ENCODE measurements at places on chromosomes 13 and 19.

DNA sequence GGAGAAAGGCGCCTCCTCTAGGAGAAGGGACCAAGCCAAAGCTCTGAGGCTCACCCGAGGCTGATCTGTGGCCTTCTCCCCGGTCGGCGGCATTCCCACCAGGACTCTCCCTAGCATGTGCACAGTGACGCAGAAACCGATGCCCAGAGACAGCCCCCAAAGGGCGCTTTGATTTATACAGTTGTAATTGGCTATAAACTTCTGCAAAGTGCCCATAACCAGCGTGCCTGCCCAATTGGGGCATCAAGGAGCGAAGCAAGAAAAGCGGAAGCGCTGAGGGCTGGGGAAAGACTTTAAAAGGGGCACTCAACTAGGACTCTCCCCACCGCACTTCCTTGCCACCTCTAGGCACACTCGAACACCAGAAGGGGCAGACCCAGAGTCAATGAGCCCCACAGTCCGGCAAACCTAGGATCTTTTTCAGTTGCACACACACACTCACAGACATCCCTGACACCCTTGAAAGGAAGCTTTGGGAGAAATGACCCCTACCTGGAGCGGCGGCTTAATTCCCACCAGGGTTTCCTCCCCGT lies 1.8 kb downstream of the CDX2 start:
- no peak for DNase-seq

- no peak for DNase-seq
These were observed 918 bp downstream of the TMEM190 start for GRCh38 chr19:55377356-55378131.

DNA sequence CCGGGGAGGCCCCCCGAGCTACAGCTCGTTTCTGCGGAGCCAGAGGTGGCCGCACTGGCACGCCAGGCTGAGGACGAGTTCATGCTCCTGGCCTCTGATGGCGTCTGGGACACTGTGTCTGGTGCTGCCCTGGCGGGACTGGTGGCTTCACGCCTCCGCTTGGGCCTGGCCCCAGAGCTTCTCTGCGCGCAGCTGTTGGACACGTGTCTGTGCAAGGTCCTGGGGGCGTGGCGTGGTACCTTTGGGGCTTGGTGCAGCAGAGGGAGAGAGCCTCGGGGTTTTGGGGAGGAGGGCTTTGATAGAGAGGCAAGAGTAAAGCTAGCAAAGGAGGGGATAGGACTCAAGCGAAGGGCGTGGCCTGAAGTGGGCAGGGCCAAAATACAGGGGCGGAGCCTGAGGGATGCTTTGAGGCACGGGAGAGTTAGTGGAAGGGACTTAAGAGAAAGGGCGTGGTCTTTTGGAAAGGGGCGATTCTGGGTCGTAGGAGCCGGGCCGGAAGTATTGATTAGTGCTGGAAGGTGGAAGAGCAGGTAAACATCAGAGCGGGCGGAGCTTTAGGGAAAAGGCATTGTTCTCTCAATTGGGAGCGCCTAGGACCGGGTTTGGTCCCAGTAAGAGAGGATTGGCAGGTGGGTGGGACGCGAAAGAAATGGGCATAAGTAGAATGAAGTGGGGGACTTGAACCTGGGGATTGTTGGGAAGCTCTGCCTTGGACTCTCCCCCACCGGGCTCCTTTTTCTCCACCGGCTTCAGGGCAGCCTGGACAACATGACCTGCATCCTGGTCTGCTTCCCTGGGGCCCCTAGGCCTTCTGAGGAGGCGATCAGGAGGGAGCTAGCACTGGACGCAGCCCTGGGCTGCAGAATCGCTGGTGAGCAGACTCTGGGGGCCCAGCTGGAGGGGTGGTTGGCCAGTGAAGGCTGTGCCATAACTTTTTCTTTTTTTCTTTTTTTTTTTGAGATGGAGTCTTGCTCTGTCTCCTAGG lies 1.2 kb downstream of the PPM1N start:
- DNase-seq, result peak; percentile 65

DNA sequence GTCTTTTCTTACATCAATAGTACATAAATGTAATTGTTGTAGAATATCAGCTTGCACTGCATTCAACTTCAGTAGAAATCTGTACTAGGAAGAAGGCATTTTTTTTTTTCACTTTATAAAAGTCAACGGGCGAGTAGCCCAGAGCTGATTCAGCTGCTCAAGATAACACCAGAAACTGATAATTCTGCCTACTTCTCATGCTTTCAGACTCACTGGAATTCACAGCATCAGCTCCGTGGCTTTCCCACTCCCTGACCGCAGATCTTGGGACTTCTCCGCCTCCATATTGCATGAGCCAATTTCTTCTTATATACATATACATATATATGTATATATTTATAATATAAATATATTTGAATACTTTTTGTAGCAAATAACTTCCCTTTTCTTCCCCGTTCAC lies 263.1 kb upstream of the RXFP2 start:
- DNase-seq, result no peak

DNA sequence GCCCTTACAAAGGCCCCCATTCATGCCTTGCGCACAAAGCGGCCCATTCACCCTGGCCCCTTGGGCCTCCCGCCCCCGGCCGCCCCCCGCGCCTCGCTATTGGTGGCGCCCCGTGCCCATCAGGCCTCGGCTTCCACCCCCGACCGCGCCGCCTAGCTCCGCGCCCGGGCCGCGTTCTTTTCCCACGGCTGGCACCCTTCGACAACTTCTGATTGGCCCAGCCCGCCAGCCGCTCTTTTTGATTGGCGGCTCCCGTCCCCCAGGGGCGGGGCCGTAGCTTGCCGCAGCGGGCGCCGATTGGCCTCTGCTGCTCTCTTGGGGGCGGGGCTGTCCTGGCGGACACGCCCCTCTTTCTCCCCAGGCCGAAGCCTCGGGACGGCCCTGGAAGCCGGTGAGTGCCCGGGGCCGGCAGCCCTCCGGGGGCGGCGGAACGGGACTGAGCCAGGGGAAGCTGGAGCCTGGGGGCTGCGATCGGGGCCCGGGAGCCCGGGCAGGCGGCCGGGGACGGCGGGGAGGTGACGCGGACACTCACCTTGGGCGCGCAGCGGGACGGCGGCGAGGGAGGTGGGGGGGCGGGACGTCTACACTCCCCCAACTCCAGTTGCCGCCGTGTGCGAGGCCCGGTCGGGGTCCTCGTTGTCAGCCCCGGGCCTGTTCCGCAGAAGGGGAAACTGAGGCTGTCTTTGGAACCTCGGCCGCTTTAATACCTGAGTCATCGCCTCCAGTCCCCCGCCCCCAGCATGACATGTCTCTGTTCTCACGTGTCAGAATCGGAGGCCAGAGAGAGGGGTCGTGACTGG lies at the start of gene MYH14:
MYH14 (plus strand) TSS at position 342 of the 800 bp plus-strand sequence. CDS start 6,744 bp downstream, outside the sequence.
- DNase-seq, result peak; percentile 2

GRCh38 chr13:97135883-97136282 lies 86.2 kb upstream of the MBNL2 start:
- no peak for DNase-seq

DNA sequence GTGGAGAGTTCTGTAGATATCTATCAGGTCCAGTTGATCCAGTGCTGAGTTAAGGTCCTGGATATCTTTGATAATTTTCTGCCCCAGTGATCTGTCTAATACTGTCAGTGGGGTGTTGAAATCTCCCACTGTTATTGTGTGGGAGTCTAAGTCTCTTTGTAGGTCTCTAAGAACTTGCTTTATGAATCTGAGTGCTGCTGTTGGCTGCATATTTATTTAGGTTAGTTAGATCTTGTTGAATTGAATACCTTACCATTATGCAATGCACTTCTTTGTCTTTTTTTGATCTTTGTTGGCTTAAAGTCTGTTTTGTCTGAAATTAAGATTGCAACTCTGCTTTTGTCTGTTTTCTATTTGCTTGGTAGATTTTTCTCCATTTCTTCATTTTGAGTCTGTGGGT lies 15.4 kb downstream of the AP1M1 start:
- no peak for DNase-seq

GRCh38 chr13:24107955-24108614 lies 52.4 kb upstream of the SPATA13 start:
- DNase-seq, result no peak

DNA sequence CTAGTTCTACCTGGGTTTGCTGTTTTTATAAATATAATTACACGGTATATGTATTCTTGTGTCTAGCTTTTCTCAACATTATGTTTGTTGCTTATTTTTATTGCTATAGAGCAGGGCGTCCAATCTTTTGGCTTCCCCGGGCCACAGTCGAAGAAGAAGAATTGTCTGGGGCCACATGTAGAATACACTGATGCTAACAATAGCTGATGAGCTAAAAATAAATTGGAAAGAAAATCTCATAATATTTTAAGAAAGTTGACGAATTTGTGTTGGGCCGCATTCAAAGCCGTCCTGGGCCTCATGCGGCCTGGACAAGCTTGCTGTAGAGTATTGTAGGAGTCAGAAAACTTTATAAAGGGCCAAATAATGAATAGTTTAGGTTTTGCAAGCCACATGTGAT lies 33.9 kb downstream of the GPR12 start:
- DNase-seq, result no peak

DNA sequence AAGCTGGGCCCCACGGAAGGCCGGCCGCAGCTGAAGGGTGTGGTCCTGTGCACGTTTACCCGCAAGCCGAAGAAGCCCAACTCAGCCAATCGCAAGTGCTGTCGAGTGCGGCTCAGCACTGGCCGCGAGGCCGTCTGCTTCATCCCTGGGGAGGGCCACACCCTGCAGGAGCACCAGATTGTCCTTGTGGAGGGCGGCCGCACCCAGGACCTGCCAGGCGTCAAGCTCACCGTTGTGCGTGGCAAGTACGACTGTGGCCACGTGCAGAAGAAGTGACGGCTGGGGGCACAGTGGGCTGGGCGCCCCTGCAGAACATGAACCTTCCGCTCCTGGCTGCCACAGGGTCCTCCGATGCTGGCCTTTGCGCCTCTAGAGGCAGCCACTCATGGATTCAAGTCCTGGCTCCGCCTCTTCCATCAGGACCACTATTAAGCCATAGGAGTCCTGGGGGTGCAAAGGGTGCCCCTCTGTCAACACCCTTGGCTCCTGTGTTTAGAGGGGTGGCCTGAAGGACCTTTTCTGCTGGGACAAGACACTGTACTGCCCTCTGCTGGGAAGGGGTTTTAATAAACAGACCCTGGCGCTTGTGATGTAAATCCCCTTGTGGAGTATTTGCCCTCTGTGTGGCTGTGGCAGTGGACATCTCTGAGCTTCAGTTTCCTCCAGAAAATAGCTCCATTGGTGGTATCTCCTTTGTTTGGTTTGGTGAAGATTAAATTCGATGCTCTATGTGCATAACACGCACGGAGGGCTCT lies 1.9 kb downstream of the MRPS12 start:
- peak; percentile 27 for DNase-seq

GRCh38 chr19:410243-410781 lies 1.4 kb upstream of the C2CD4C start:
- DNase-seq, result no peak

GRCh38 chr19:1227304-1228054 lies 10.3 kb downstream of the CBARP start:
- no peak for DNase-seq

DNA sequence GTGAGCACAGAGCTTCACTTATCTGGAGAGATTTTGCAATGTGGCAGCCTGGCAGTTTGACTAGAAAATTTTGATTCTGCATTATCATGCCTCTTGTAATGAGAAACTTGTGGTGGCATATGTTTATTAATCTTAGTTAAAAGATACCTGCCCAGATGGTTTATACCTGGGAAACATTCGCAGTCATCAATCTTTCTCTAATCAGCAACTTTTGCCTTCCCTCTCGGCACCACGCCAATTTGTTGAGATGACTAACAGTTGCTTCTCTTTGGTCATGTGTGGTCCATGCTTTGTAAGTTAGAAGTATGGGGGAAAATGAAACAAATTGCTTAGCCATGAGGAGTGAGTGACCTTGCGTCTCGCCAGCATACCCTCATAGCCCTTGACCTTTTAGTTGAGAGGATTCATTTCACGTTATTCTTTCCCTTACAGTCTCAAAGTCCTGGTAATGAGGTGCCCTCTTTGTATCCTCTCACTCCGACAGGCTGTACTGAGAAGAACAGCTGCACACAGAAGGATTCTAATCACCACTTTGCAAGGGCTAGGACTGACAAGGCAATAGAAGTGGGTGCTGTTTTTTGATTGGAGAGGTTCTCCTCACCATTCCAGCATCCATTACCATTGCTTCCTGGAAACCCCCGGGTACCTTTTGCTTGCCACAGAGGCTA lies 201.4 kb downstream of the OXGR1 start:
- no peak for DNase-seq
